Nucleus accumbens (tissue), 56 donors: ENCODE measurements at places on chromosomes 7 and 10.

- no peak for DNase-seq
These were observed 10.9 kb downstream of the PWWP2B start for GRCh38 chr10:132407846-132408278.

DNA sequence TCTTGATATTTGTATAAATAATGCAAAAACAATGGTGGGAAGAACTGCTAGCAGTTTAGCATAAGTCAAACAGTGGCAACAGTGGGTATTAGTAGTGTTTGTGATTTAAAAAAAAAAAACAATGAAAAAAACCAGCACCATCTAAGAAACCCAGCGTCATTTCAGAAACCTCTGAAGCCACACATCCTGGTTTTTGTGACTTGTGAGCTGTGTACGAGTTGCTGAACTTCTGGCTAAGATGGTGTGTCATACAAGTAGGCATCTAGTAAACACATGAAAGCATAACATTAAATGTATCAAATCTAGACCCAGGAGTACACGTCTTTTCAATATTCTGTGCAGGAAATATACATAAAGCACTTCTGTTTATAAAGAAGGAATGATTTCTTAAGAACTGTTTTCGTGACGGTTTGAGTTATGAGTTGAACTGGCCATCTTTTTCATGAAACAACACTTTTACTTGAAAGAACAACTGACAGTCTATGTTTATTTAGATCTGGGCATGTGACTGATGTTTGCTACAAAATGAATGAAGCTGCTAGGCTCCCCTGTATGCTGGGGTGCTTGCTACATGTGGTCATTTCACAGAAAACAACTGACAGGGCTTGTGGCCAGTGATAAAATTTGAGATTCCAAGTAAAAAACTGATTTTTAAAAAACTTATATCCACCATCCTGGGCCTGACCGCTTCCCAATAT, 143.5 kb downstream of the PIP4K2A start:
- no peak for DNase-seq

GRCh38 chr10:69489506-69490090, 38.3 kb downstream of the TSPAN15 start:
- no peak for DNase-seq

DNA sequence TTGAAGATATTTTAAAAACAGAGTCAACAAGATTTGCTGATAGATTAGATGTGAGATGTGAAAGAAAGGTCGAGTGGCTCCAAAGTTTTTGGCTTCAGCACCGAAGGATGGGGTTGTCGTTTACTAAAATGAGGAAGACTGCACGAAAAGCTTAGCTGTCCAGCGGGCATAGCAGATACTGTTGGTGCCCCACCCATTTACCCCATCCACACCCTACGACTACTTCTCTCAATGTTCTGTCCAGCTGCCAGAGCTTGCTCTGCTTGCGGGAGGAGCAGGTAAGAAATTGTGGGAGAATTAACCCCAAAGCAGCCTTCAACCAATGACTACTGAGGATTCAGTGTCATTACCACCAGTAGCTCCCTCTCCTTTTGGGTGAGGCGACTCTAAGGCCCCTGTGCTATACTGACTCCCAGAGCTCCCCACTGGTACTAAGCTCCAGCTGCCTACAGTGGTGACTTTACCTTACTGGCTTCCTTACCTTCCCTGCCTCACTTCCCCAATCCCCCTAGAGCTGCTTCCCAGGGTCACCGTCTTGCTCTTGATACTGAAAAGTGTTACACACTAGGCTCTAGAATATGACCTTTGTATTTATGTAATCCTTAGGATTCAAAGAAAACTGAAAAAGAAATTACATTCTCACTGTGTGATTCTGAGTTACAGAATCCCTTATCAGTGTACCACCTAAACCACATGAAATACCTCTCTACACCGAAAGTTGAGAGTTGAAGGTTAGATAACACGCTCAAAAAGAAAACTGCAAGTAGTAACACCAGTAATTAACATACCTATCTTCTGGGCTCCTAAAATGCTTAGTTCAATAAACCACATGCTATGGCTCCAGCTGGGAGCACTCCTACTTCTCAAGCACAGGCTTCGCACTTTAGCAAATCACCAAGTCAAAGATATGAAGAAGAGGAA, 22.3 kb downstream of the CACUL1 start:
- no peak for DNase-seq

DNA sequence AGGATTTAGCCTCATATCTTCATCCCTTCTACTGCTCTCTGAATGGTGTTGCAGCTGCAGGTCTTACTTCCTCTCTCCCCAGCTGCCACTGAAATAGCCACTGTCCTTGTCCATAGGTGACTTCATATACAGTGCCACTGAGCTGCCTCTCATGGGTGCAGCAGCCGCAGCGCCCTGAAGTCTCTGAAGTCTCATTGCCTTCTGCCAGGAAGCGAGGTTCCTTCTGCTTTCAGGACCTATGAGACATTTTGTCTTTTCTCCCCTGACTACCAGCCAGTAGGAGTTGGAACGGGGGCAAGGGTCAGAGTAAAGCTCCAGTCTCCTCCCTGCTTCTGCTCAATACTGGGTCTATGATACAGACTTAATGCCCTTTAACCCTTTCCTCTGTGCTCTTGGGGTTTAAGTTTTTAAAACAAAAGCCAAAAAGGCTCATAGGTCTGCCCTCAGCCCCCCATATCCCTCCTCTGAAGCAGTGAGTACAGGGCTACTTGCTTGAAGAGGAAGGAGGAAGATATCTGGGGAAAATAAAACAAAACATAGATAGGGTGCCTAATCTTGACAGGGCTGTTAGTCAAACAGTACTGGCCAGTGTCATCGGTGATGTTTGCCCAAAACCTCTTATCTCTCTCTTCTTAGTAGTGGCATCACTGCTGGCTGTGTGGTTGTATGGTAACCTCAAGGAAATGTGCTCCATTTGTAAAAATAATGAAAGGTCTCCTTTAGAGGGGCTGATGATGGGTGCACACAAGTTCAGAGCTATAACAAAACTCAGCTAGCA, 7.1 kb downstream of the PLCE1 start:
- DNase-seq: no peak

DNA sequence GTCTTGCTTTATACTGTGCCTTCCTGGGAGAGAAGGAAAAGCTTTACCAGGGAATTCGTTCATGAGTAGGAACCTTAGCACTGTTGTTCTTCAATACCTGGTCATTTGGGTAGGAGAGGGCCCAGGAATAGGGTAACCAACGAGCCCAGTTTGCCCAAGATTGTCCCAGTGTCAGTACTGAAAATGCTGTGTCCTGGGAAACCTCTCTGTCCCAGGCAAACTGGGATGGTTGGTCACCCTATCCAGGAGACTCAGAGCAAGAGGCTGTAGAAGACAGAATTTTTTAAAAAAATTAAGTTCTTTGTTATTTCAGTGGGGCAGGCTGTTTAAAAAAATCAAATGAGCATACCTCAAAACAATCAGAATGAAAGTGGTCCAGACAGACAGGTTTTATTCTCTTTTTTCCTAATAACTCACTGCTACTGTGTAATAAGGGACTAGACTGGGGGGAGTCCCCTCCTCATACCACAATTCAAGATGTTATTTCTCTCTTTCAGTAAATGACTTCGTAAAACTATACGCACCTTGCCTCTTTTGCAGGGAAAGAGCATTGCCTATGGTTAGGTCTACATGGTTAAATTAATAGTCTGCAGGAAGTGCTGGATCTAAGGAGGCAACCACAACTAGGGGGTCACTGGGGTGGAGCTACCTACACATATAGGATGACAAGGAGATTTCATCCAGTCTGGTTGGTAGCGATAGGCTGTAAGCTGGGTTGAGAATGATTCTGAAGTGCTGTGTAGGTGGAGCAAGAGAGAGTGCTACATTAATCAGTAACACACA, 41.1 kb upstream of the FAM133B start:
- no peak for DNase-seq

DNA sequence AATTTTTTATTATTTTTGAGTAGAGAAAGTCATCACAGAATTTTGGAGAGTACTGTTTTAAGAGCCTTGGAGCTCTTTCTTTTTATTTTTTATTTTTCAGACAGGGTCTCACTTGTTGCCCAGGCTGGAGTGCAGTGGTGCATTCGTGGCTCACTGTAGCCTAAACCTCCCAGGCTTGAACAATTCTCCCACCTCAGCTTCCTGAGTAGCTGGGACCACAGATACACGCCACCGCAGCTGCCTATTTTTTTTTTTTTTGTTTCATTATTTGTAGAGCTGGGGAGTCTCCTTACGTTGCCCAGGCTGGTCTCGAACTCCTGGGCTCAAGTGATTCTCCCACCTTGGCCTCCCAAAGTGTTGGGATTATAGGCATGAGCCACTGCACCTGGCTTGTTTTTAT, 10.6 kb downstream of the CPA4 start:
- no peak for DNase-seq

GRCh38 chr10:2619472-2619871, 447.9 kb upstream of the PFKP start:
- no peak for DNase-seq

GRCh38 chr7:30327813-30328212, 43.4 kb downstream of the ZNRF2 start:
- no peak for DNase-seq

DNA sequence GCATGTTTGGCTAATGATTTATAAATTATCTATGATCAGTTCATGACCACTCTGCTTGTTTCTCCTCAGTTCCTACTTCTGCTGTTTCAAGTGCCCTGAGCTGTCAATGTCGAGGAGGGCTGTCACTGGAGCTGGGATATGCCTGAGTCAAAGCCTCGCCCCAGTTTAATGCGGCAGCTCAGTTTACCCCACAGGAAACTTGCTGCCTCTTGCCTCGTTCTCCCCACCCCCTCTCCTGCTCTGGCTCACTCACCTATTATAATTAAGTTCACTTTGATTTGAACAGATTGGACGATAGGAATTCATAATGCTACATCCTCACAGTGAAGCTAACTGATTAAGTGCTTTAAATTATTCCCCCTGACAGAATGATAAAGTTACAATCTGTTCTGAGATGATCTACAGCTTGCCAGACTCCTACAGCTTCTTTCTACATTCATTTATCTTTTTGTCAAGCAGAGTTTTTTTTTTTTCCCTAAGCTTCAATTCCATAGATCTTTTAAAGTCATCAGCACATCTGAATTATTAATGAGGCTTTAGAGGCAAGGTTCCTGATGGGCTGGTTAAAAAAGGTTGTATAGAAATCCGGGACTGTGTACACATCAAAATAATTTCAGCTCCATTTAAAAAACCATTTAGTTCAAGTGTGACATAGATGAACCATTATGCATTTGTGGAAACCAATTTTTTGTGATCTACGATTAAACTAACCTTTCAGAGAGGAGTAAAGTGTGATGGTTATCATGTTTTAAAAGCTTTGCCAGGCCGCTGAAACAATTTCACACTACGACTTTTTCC, 758.3 kb downstream of the KCNMA1 start:
- peak; percentile 15 for DNase-seq

DNA sequence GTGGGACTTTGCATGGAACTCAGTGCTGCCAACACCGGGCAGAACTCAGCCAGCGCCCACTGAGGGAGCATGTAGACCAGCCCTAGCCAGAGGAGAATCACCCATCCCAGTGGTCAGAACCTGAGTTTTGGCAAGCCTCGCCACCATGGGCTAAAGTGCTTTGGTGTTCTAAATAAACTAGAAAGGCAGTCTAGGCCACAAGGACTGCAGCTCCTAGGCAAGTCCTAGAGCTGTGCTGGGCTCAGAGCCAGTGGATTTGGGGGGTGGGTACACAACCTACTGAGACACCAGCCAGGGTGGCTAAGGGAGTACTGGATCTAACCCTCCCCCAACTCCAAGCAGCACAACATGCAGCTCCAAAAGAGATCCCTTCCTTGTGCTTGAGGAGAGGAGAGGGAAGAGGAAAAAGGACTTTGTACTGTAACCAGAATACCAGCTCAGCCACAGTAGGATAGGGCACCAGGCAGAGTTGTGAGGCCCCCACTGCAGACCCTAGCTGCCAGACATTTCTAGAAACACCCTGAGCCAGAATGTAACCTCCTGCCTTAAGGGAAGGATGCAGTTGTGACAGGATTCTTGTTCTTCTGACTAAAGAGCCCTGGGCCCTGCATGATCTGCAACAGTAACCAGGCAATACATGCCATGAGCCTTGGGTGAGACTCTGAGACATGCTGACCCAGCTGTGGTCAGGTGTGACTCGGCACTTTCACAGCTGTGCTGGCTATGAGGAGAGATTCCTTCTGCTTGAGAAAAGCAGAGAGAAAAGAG, 24.4 kb downstream of the GSDME start:
- DNase-seq: no peak

DNA sequence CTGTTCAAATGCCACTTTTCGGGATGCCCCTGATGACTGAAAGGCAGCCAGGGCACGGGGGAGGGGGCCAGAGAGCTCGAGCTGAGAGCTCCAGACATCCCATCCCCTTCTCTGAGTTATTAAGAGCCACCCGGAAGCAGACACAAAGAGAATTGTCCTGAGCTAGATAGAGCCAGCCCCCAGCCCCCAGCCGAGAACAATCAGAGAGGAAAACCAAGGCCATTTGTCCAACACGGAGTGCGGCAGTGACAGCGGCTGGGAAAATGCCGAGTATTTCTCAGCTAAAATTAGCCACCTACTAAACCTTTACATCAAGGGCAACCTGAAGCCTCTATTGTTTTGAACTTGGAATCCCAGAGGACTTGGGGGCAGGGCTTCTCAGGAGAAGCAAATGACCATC, 51.0 kb downstream of the UNC5B start:
- no peak for DNase-seq

DNA sequence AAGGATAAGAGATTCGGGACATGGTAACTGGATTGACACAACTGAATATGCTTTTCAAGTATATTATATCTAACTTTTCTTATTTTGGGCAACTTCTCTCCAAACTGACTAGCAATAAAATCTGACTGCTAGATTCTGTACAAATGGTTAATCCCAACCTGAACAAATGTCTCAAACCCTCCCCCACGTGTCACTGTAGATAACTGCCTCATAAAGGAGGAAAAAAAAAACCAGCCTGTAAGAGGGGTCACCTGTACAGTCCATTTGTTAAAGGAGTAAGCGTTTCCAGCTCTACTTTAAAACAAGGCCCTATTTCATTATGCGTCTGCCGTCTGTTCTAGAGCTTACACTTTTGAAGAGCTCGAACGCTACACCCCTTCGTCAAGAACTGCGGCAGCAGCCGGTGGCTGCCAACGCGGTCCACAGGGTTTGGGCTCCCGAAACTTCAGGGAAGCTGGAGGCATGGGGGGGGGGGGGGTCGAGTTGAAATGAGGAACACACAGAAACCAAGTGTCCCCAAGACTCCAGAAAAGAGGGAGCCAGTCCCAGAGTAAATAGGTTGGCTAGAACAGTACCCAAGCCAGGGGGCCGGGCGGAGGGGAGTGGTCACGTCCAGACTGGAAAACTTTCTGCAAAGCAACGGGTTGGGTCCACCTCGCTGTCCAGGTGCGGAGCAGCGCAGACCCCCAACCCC, 492 bp downstream of the COG5 start:
- DNase-seq: no peak

DNA sequence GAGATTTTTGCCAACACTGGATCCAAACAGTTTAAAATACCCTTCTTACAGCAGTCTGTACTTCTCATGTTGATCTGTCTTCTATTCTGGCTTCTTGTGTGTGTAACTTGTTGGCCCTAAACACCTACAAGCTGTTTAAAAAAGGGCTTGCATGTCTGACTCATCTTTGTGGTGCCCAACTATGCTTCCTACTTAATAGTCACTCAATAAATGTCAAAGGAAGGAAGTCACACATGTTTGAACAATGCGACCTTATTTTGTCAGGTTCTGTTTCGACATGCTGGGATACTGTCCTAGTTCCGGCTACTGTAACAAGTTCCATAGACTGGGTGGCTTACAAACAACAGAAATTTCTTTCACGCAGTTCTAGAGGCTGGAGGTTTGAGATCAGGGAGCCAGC, 9.4 kb upstream of the GRK5 start:
- DNase-seq: no peak
